NCI-H774 (cell line): ENCODE measurements at places on chromosomes 1 and 21.

- no peak for DNase-seq
Measured at GRCh38 chr1:165350840-165351239, 5.7 kb downstream of the LMX1A start.

- DNase-seq, result peak; percentile 40
Measured at GRCh38 chr1:46547481-46548383, 3.7 kb downstream of the KNCN start.

GRCh38 chr1:213931836-213932235, 55.9 kb upstream of the PROX1 start:
- DNase-seq, result no peak

DNA sequence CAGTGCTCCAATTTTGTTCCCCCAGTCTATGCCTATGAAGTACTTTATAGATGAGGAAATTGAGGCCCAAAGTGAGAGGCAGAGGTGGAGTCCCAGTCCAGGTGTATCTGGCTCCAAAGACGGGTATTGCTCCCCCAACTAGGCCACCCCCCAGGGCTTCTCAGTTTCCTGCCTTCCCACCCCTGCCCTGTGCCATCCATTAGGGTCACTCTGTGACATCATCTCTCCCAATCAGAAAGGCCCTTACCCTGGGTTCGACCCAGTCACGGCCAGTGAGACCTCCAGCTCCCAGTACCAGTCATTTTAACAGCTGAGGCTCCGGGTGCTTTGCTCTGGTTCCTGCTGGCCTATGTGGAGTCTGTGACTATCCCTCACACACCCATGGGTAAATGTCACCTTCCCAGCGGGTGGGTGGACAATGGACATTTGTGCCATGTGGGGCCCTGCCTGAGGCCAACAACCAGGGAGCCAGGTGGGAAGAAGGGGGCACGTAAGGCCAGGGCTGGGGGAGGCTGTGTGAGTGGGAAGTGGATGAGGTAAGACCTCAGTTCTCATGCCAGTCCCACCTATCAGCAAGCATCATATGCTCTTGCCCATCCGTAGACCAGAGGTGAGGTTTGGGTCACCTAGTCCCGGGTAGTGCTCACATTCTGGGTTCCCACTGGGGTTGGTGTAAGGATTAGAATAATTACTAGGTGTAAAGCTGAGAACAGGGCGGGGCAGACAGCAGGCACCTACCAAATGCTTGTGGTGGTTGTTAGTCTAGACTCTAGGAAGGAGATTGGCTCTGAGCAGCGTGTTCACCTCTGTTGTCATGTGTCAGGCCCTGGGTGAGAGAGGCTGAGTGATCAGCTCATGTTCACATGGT, 685.9 kb downstream of the MATN1 start:
- no peak for DNase-seq

DNA sequence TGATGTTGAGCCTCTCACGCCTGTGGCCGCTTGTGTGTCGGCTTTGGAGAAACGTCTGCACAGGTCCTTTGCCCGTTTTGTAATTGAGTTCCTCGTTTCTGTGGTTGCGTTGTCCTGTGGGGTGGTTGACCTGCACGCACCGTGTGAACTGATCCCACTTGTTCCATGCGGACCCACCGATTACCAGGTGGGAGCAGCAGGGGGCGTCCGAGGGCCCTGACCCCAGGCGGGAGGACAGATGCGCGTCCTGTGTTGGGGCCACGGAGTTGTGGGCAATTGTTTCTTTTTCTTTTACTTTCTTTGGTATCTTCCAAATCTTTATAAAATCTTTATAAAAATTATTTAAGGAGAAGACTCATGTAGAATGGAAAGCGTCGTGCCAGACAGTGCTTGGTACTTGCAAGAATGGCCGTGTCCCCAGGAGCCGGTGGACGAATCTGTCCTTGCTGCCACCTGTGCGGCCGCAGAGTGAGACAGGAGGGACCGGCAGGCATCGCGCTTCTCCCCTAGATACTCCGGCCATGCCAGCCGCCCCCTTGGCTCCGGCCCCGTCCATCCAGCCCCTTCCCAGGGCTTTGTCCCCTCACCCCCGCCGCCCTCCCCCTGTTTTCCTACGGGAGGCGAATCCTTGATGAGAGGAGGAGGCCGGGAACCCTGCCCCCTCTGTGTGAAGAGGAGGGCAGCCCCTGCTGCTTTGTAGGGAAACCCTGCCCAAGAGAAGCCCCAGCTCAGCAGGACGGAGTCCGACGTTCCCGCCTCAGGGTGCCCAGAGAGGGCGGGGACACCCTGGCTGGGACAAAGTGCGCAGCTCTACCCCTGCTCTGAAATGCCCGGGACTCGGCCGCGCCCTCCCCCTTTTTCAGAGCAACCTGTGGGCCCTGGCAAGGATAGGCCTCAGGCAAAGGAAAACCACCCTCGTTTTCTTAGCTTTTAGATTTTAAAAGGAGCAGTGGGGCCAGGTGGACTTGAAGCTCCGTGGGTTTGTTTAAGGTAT, 41.7 kb downstream of the PRKCZ start:
- DNase-seq, result no peak

DNA sequence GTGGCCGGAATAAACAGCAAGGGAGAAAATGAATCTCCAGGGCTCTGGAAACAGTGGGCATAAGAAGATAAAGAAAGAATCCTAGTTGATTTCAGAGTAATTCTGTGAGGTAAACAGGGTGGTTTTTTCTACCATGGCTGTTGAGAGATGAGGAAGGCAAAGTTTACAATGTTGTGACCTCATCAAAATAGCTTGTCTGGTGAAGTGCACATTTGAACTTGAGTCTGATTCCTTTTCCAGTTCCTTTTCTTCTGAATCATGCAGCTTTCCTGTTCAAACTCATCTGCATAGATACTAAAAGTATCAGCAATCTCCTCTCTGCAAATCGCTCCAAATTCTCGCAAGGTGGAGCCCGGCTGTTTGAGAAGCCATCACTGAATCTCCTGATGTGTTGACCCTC, 161.7 kb downstream of the PLPP3 start:
- no peak for DNase-seq

- DNase-seq, result no peak
Measured at GRCh38 chr1:162386292-162387225, 5.0 kb downstream of the C1orf226 start.

DNA sequence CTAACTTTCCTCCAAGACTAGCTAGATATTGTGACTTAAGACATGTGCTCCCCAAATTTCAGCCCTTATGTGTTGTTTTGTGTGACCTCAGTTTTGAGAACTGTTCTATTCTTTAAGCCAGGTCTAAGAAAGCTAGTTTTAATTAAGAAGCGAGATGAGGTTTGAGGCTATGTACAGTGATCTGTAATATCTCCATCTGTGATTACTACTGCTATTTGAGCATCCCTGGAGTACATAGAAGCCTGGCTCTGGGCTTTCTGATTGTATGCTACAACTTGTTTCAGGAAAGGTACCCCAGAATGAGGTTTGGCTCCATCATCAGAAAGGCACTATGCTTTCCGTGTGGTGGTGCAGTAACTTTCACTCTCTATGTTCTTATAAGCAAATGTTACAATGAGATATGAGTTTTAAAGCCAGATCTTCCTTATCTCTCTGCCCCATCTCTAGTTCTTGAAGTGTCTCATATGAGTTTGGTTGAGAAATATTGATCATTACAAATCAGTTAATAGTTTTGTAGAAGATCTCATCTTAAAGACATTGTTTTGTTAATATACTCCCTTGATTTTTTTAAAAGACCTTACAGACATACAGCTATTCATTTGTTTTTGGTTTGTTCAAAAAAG, 605 bp downstream of the RGS4 start:
- no peak for DNase-seq

- no peak for DNase-seq
Measured at GRCh38 chr1:84998642-84999280, 1.8 kb upstream of the MCOLN2 start.

DNA sequence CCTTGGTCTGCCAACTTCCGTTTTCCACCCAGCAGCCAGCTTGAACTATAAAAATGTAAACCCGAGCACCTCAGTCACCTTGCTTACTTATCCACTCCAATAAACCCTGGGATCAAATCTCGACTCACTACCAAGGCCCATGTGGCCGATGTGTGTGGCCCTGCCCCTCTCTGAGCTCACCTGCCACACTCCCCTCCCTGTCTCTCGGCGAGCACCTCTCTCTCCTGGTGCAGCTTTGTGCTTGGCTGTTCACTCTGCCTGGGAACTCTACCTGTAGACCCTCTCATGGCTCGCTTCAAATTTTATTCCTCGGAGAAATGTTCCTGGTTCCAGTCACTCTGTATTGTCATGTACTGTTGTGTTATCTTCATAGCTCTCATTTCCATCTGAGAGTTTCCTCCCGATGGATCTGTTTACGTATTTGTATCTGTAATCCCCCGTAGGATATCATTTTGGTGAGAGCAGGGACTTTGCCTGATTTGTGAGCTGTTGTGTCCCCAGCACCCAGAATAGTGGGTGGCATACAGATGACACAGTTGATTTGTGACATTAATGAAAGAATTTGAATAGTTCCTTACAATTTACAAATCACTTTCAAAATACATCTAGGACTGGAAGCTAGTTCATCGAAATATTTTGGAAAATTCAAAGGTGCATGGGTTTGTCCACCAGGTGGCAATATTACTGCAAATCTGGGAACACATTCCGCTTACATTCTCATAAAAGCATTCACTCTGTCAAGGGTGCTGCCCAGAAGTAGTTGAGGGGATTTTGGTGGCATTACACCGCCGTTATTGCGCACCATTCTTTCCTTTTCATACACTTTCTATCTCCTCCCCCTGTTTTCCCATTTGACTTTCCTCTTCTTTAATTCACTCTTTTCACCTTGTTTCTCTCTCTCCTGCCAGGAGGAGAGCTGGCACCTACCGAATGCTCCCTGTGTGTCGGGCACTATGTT, 95.3 kb downstream of the ABCA4 start:
- peak; percentile 68 for DNase-seq

DNA sequence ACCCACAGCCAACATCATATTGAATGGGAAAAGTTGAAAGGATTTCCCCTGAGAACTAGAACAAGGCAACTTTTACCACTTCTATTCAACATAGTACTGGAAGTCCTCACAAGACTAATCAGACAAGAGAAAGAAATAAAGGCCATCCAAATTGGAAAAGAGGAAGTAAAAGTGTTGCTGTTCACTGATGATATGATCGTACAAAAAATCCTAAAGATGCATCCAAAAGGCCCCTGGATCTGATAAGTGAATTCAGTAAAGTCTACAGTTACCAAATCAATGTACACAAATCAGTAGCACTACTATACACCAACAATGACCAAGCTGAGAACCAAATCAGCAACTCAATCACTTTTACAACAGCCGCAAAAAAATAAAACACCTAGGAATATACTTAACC, 28.3 kb downstream of the RAB3GAP2 start:
- DNase-seq, result no peak

DNA sequence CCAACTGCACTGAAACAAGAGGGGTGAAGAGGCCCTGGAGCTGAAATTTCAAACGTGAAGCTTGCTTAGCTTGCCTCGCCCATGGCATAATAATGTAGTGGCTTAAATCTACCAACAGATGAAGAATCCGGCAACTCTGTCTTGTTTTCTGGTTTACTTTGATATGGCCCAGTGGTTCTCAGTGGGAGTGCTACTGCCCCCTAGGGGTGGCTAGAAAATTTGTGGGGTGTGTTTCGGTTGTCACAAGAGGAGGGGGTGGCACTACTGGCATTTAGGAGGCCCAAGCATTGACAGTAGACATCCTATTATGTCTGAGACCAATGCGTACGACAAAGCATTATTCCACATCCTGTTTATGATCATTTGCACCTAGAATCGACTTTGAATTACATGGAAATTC, 51.9 kb upstream of the C8B start:
- DNase-seq, result no peak

DNA sequence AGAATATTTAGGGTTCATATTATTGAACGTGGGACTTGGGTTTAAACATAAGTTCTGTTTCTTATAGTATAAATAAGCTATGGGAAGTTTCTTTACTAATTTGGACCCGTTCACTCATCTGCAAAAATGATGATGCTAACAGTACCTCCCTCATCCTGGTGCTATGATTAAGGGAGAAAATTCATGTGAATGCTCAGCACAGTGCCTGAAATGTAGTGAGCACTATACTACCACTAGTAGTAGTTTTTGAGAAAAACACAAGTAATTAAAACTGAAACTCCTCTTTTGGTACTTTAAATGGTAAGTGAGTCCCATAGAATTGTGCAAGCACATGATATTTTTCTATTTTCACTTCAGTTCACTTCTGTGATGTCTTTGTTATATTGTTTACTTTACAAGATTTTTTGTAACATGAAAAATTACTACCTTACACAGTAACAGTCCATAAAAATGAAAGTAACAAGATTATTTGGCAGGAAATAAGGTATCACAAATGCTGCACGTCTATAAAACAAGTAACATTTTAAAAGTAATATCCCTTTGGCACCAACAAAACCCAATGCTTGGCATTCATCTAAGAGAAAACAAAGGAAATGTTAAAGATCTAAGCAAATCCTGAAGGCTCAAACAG, 11.3 kb upstream of the PTPRC start:
- DNase-seq, result no peak

GRCh38 chr1:21491488-21492355, 17.5 kb upstream of the ALPL start:
- no peak for DNase-seq

- no peak for DNase-seq
Measured at GRCh38 chr1:101175466-101175865, 61.4 kb upstream of the S1PR1 start.
